Fibroblast of skin of abdomen (primary cell): ENCODE measurements at places on chromosomes 2 and 18.
A peak's percentile ranks its signal among the peaks of the same experiment; 100 is the strongest.

- DNase-seq, result peak; percentile 13
These were observed 76.5 kb upstream of the DLX2 start for GRCh38 chr2:172179045-172179701.

DNA sequence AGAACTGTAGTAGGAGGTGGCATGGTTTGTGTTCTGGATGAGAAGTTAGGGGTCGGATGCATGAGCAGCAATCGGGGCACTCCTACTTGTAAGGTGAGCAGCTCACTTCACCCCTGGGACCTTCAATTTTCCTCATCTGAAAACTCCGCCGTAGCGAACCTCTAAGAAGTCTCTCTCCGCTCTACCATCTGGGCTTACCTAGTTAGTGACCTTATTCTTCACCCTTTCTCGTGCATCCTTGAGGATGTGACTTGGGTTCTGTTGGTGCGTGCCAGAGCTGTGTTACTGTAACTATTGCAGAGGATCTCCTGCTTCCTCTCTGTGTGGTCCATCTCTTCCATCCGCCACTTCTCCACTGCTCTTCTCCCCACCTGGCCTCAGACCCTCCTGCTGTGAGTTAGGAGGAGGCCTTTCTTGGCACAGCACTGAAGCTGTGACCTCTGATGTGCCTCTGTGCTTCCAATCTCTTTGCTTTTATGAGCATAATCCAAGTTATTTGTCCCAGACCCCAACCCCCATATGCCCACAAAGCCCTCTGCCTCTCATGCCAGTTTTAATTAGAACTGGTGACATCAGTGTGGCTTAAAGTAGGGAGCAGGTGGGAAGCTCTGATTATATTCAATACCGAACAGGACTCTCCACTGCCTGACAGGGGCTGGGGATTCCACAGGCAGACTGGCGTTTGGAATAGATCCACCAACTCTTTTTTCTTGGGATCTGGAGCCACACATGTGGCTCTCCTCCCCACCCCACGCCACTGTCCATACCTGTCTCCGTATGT is 178.4 kb downstream of the BCL2 start:
- DNase-seq, result no peak

- no peak for DNase-seq
These were observed 460.5 kb downstream of the ERBB4 start for GRCh38 chr2:212078103-212078502.

- no peak for DNase-seq
These were observed 253.4 kb downstream of the HDAC4 start for GRCh38 chr2:239147376-239147775.

DNA sequence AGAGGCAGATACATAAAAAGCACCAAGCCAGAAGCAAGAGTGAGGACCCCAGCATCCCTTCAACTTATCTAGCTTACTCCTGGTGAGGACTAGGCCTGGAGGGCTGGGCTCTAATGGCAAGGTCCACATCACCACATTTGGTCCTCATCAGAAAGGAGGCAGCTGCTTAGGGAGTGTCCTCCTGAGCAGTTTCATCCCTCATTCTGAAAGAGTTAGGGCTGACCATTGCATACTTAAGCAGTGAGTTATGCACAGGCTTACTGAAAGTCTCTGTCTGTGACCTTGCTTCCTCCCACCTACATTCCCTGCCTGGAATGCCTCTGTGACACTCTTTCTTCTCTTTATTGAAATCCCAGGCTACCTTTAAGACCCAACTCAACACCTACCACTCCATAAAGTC is 301.8 kb upstream of the ACVR2A start:
- peak; percentile 77 for DNase-seq

DNA sequence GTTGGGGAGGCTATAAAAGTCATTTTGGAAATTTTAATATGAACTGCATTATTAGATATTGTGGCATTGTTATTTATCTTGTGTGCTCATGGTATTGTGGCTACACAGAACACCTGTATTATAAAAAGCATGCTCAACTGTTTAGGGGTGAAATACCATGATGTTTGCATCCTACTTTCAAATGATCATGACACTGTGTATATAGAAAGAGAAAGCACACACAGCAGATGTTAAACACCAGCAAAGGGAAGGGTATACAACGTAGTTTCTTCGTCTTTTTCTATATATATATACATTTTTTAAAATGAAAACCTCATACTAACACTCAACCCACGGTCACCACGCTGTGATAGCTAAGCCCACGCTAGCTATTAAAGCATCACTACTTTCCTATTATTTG is 27.1 kb downstream of the STARD7 start:
- DNase-seq, result no peak

GRCh38 chr2:177989029-177989885 is 83.3 kb downstream of the PDE11A start:
- DNase-seq, result peak; percentile 81

DNA sequence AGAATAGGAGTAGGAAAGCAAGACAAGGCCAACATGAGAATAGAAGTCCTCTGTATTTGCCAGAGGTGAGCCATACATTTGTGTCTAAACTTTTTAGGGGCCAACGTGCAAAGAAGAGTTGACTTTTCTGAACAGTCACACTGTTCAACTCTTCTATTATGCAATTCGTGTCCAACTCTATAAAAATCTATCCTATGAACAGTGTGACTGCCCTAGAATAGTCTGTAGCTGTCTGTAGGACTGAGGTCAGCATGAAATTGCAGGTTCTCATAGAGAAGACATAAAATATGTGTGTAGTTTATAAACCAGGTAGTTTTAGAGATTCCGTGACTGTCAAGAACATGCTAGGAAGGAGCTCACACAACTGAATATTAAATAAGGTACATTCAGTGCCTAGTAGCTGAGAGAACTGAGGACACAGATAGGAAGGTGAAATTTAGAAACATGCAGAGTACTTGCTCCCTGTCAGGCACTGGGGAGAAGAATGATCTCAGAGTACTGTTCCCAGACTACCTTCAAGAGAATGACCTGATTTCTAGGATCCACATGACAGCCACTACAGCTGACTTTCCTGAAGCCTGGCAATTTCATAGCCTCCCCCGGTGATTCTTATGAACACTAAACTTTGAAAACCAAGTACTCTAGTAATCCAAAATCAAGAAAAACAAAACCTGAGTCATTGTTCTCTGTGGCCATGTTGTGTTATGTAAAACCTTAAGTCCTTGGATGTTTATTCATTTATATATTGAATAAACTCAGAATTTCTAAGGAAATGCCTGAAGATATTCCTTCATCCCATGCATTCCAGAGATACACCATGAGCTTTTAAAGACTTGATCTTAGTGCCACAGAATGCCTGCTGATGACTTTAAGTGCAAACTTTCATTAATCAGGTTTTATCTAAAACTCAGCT is 201.5 kb upstream of the BOD1L2 start:
- DNase-seq, result no peak

GRCh38 chr2:232637866-232638583 is 4.6 kb downstream of the EFHD1 start:
- no peak for DNase-seq

DNA sequence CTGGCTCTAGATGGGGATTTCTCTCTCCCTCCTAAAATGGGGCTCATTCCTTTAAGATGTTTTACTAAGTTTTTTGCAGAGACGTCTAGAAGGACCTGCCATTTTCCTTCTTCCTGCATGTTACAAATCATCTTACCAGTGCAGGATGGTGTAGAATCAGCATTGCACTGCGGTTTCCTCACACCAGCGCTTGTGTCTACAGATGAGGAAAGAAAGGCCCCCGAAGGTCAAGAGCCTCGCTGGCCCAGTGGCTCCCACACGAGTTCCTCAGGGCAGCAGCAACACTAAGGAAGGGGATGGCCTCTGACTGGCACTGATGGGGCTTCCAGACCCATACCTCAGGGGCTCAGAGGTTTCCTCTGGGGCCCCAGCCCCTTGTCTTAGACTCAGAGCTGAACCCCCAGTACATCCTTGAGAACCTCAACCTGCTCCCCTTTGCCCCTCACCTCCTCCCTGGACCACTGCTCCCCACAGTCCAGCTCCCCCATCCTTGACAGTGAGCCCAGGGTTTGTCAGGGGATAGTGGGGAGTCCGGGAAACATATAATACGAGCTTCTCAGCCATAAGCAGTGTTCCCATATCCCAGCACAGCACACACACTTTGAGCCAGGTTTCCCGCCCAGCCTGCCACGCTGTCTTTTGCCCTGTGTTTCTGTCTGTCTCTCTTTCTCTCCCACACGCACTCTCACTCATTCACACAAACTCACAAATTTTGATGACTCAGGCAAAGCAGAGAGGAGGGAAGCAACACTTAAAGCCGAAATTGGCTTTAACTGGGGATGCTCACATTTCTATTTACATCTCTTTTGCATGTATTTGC is 29.4 kb downstream of the ZFP36L2 start:
- peak; percentile 26 for DNase-seq

GRCh38 chr18:3453540-3454364 is 3.8 kb downstream of the TGIF1 start:
- DNase-seq, result peak; percentile 99
